ENCODE measurements at places on chromosomes 5 and 9.

DNA sequence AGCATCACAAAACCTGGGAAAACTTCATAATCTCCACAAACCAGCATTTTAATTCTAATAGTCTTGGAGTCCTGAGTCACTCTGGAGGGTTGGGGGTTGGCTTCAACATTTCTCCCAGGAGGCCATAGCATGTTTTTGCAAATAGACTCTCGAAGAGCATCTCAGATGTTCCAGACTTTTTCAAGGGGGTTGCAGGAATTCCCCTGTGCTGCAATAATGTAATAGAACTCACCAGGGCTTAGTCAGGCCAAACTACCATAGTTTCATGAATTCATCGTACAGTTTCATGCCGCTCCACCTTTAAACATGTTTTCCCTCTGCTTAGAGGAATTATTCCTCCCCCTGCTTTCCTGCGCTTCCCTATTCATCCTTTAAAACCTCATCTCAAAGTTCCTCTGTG is 499.5 kb upstream of the KLF4 start:
- no peak for DNase-seq

DNA sequence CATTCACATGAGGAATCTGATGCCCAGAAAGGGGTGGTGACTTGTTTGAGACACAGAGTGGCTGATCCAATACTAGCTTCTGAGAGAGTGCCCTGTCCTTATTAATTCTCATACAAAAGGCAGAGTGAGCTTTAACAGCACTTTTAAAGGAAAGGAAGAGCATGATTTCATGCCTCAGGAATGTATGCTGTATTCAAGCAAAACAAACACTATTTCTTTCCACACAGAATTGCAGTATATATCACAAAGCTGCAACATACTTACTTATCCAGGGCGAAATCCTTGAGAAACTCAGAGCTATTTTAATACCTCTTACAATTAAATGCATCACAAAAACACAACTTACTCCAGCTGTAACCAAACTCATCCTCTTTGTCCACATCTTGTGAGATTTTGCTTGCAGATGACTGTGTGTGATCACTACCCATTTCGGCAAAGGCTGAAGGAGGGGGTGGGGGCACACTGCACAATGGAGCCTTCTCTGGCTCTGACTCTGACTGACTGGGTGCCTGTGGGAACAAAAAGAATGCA is 139.8 kb downstream of the MPDZ start:
- no peak for DNase-seq

GRCh38 chr5:75113354-75114113 is 61.2 kb upstream of the GCNT4 start:
- DNase-seq: no peak

- no peak for DNase-seq
These were observed 14.1 kb upstream of the TNFAIP8 start for GRCh38 chr5:119341452-119342349.

Measured in activated T-helper 1 cell treated with Interleukin-2 at 50 U/mL for 16 hours (primary cell).